ENCODE measurements at places on chromosomes 7 and 10.

- DNase-seq: no peak
Observed at GRCh38 chr10:6781133-6781770, 201.2 kb upstream of the PRKCQ start.

GRCh38 chr10:102009801-102010425 lies 46.1 kb downstream of the ARMH3 start:
- DNase-seq: peak; percentile 4

DNA sequence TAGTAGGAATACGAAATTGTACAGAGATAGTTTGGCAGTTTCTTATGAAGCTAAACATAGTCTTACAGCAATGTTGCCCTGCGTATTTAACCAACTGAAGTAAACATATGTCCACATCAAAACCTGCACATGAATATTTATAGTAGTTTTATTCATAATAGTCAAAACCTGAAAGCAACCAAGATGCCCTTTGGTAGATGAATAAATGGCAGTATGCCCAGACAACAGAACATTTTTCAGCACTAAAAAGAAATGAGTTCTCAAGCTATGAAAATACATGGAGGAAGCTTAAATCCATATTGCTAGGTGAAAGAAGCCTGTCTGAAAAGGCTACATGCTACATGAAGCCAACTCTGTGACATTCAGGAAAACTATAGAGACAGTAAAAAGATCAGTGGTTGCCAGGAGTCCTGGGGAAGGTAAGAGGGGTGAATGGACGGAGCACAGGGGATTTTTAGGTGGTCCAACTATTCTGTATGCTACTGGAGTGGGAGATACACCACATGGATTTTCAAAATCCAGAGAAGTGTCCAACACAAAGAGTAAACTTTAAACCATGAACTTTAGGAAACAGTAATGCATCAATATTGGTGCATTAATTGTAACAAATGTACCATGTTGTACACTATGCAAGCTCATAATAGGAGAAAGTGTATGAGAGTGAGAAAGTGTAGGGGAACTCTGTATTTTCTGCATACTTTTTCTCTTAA lies 17.6 kb downstream of the GPRIN2 start:
- no peak for DNase-seq

GRCh38 chr7:100496509-100496908 lies 12.8 kb downstream of the NYAP1 start:
- DNase-seq: no peak

GRCh38 chr10:71882813-71883659 lies 32.0 kb upstream of the PSAP start:
- DNase-seq: no peak

- no peak for DNase-seq
Observed at GRCh38 chr7:55556492-55556891, 15.8 kb downstream of the VOPP1 start.

GRCh38 chr7:90530263-90530662 lies 60.8 kb downstream of the PTTG1IP2 start:
- DNase-seq: no peak

DNA sequence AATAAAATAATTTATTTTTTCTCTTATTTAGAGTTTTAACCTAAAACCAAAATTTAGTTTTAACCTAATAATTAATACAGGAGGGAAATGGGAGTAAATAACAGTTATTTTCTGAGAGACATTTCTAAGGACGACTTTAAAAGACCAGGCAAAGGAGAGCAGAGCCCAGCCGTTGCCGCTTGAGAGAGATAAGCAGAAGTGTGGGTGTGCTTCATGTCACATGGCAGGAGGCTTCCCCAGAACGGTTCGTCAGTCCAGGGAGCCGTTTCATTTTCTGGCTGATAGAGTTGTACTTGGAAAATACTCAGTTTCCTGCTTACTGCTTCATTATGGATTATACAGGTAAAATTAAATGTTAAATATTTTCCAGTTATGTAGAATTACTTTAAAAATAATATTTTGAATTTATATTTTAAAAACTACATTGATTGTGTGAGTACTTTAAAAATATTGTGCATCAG lies 61.4 kb downstream of the ST7 start:
- peak; percentile 18 for DNase-seq

DNA sequence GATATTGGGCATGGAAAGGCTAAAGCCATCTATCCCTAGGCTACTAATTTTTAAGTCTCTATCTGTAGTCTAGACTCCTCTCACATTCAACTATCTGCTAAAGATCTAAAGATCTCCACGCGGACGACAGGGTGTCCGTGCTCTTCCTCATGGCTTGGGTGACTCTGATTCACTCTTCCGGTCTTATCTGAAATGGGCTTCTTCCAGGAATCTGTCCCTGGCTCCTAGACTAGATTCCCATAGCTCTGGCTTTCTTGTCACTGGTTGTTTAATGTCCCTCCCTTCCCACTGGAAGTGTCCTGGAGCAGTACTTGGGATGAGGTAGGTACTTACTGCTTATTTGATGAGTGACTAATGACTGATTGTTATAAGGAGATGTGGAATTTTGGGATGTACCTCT lies 62.0 kb upstream of the PODXL start:
- no peak for DNase-seq

DNA sequence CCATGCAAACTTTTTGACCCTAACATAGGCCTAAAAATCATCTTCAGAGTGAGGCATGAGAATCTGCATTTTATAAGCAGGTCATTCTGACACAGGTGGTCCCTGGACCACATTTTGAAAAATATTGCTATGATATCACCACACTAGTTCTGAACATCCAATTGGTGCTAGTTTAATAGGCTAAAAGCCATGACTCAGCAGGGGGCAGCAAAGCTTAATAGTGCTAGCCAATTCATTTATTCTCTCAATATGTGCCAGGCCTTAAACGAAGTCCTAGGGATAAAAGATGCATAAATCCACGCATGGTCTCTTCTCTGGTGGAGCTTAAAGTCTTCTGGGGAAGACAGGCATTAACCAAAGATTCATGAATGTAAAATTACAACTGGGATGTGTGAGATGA lies 10.2 kb upstream of the SLC25A28 start:
- no peak for DNase-seq

DNA sequence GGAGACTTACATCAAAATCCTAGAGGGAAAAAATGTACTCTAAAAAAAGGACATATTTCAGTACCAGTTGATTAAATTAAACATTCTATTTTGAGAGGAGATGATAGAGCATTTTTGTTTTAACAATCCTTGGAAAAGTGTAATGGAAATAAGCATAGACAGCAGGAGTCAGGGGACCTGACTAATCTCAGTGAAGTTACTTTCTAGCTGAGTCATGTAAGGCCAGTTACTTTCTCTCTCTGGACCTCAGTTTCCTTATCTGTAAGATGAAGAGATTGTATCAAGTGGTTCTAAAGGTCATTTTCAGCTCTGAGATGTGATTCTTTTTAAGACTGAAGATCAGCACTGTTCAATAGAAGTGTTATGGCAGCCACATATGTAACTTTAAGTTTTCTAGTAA lies 44.1 kb downstream of the VTI1A start:
- no peak for DNase-seq

GRCh38 chr7:80823057-80823456 lies 95.8 kb downstream of the SEMA3C start:
- no peak for DNase-seq

GRCh38 chr7:80921130-80921529 lies 2.3 kb upstream of the SEMA3C start:
- no peak for DNase-seq

GRCh38 chr7:136146925-136147324 lies 169.8 kb upstream of the MTPN start:
- DNase-seq: no peak

- DNase-seq: no peak
Observed at GRCh38 chr10:97297556-97298222, 5.3 kb upstream of the ARHGAP19 start.

GRCh38 chr10:16987206-16987621 lies 142.4 kb downstream of the CUBN start:
- no peak for DNase-seq

- no peak for DNase-seq
Observed at GRCh38 chr7:77910124-77910523, 111.6 kb downstream of the PHTF2 start.

DNA sequence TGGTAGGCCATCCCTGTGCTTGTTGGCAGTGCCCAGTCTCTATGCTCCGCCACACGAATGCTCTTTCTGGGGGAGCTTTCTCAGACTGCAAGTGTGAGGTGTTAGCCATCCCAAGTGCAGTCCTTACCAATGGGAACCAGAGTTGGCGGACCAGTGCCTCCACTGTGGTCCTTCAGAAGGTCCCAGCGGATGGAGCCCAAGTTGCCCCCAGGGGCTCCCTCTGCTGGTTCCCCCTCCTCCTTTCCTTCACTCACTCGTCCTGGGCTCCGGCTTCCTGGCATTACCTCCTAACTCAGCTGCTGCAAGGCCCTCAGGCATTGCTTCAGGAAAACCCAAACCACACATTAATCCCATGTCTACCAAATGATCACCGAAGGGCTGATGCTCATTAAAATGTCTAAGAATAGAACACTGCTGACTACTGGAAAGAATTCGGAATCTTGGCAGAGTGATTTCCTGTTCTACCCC lies 139.8 kb downstream of the CUBN start:
- no peak for DNase-seq

DNA sequence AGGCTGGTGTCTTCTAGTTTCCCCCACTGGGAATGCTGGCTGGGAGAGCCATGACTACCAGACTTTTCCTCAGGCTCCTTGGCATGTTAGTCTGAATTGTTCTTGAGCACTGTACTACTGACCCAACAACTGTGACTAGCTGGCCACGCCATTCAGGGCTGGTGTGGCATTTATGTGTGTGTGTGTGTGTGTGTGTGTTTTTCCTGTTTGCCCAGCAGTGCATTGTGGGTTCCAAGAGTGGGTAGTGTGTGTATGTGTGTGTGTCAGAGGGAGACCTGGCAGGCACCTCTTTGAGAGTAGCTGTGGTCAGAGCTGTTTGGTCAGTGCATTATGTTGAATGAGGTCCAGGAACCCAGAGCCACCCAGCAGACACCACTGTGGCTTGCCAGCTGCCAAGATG lies 9.2 kb downstream of the PCBD1 start:
- no peak for DNase-seq

- DNase-seq: no peak
Observed at GRCh38 chr10:10118131-10118530, 899.5 kb upstream of the CELF2 start.

DNA sequence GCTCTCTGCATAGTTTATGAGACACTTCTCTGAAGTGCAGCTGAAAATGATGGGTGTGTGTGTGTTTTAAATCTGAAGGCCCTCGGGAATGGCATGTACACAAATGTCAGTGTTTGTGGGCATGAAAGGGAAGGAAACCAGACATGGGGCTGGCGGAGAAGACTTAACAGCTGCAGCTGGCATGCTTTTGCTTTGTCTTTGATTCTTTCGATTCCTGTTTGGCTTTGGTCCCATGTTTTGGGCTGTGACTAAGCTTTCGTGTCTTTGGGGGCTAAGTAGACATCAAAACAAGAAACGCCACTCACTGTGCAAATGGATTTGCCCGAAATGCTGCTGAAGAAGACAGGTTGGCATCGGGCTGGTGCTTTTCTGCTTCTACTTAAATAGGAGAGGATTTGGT lies 179.3 kb downstream of the PFKFB3 start:
- DNase-seq: no peak

- no peak for DNase-seq
Observed at GRCh38 chr7:68063171-68063570, 1066.5 kb downstream of the TYW1 start.

- DNase-seq: no peak
Observed at GRCh38 chr10:124151466-124152095, 58.2 kb upstream of the CHST15 start.

DNA sequence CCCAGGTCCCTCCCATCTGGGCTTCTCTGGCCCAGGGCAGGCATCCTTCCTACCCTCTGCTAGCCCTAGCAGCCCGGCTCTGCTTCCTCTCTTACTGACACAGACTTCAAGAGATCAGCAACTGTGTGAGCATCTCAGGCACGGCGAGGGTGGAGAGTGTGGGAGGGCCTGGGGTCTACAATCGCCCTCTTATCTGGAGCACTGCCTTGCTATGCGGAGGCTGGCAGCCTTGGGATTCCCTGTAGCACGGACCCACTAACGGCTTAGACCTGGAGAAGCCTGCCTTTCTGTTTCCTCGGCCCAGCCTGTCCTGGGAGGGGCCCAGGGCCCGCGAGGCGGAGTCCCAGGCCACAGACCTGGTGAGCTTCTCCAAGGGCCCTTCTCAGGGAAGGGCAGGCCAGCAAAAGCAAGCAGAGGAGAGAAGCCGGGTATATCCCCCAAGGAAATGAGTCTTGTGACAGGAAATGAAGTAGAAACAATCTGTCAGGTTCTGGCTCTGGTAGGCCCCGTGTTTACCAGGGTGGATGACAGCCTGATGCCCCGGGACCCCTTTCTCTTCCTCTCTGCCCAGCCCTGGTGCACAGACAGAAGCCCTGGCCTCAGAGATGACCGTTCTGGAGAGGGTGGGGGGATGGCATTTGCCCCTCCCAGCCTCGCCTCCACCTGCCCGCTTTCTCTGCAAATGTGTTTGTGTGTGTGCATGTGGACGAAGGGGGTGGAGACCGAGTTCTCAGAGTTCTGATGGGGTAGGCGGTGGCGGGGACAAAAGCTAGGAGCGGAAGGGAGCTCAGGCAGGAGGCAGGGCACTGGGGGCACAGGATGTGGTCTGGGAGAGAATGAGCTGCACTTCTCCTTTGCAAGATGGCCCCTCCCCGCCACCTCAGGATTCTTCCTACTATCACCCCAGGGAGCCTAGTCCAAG lies 2.5 kb downstream of the LRCH4 start:
- DNase-seq: peak; percentile 65

GRCh38 chr10:126016156-126016805 lies 119.9 kb downstream of the FANK1 start:
- DNase-seq: no peak

DNA sequence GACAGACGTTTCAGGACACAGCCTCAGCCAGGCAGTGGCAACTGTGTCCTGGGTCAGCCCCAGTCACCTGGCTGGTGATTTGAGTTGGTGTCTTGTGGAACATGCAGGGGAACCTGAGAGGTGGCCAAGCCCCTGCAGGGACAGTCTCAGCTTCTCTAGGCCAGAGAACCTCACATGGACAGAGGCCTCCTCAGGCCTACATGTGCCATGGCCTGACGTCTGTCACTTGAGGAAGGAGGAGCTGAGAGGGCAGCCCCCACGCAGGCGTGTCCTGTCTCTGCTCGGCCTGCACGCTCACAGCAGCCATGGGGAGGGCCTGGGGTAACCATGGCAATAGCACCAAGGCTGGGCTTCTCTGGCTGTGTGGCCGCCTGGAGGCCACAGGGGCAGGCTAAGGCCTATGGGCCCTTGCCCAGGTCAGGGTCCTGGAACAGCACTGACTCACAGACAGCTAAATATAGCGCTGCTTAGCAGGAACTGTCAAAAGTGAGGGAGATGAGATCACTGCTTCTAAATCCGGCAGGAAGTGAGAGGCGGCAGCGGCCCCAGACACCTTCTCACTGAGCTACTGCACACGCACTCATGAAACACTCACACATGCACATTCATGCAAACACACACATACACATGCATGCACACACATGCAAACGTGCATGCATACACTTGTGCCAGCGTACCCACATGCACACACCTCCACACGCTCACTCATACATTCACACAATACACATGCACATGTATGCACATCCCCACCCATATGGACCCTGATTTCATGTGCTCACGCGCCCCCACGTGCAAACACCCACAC lies 57.0 kb downstream of the YKT6 start:
- DNase-seq: peak; percentile 67

GRCh38 chr10:22252224-22252800 lies 34.5 kb upstream of the EBLN1 start:
- peak; percentile 74 for DNase-seq

All from activated T-cell treated with anti-CD3 and anti-CD28 coated beads for 48 hours (primary cell).